HFFc6 (cell line): ENCODE measurements at places on chromosomes 1 and 21.
A peak's percentile ranks its signal among the peaks of the same experiment; 100 is the strongest.

DNA sequence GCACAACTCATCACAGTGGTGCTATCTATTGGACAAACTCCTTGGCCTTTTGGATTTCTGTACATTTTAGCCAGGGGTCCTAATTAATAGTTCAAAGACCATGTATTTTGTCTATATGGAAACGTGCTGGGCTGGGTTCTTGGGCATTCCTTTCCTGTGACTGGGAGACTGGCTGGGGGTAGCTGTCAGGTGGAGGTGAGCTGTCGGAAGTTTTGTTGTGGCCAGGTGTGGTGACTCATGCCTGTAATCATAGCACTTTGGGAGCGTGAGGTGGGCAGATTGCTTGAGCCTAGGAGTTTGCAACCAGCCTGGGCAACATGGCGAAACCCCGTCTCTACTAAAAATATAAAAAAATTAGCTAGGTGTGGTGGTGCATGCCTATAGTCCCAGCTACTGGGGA is 392.4 kb downstream of the RPS6KC1 start:
- DNase-seq, result no peak

DNA sequence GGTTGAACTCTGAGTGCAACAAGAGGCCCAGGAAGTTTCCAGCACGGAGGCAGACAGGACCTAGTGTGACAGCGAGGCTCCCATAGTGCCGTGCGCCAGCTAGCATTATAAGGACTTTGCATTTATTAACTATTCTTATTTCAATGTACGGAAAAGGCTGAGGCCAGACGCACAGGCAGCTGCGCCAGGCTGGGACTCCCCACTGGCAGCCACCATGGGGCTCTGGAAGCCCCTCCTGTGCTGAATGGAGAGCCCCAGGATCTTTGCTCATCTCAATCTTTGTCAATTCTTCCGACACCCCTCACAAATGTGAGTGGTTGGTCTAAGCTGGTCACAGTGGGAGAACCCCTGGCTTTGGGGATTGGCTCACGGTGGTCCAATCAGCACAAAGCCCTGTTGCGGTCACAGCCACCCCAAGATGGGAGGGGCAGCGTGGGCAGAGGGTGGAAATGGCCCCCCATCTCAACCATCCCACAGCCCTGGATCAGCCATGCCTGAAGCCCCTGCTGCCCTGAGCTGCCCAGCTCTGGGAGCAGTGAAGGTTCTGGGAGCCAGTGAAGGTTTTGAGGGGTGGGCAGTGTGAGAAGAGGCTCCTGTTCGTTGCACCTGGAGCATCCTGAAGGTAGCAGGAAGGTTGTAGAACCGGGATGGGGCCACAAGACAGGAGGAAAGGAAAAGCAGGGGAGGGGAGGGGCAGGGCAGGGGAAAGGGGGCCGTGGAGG is 59.5 kb upstream of the ADARB1 start:
- DNase-seq, result no peak

DNA sequence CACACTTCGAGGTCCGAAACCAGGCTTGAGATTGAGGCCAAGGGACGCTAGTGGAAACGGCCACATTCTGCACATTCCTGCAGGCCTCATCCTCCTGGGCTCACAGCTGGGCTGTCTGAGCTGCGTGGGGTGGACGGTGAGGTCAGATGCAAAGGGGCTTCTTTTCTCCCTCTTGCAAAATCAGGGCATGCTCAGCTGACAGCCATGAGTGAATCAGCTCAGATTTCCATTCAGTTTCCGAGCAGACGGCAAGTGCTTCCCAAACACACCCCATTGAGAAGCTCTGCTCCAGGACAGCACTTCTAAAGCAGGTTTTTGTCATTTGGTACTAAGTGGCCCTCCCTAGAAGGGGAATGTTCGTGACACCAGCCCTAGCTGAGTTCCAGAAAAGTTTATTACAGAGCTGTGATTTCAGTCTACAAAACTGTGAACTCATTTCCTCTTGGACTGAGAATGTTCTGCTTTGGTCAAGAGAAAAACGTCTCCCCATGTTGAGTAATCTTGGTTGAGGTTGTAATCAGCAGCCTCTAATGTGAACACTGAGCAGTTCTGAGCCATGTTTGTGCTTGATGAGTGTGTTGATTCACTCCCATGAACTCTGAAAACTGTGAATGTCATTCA is 10.0 kb downstream of the PDPN start:
- DNase-seq, result no peak

DNA sequence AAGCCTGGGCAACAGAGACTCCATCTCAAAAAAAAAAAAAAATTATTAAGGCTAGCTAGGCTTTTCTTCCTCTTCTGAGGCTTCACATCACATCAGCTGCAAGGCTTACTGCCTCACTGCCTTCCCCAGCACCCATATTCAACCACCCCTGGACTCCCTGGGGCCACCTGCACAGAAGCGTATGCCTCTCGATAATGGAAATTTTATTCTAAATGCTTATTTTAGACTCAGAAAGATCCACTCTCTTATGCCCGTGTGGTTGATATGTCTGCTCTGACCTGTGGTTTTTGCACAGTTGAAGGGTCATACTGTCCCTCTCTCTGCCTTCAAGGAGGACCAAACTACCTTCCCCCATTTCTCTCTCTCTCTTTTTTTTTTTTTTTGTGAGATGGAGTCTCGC is 1.5 kb upstream of the FCRLA start:
- DNase-seq, result no peak

GRCh38 chr1:33930346-33931110 is 66.6 kb downstream of the HMGB4 start:
- DNase-seq, result no peak

DNA sequence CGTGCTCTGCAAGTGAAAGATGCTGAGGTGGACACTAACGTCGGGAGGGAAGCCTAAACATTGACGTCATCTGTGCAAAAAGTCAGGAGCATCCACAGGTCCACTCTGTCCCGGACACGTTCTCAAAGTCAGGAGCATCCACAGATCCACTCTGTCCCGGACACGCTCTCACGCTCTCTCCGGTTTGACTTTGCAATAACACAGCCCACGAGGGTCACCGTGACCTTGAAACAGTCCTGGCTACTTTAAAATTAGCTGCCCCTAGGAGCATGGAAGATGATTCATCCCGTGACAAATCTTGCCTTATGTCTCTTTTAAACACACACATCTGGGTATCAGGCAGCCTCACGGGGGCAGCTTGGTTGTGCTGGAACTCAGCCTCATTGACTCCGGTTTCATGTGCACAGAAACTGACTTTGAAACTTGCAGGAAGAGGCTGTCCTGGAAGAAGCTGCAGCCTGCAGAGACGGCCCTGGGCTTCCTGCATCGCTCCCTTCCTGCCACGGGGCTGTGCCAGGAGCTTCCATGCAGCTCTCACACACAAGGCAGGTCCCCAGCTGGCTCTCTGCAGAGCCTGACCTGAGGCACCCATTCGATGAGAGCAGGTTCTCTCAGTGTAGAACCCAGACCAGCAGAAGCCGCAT is 18.1 kb upstream of the COL18A1 start:
- DNase-seq, result peak; percentile 94

- DNase-seq, result peak; percentile 55
Observed at GRCh38 chr21:26941421-26941820, 25.5 kb downstream of the ADAMTS5 start.

DNA sequence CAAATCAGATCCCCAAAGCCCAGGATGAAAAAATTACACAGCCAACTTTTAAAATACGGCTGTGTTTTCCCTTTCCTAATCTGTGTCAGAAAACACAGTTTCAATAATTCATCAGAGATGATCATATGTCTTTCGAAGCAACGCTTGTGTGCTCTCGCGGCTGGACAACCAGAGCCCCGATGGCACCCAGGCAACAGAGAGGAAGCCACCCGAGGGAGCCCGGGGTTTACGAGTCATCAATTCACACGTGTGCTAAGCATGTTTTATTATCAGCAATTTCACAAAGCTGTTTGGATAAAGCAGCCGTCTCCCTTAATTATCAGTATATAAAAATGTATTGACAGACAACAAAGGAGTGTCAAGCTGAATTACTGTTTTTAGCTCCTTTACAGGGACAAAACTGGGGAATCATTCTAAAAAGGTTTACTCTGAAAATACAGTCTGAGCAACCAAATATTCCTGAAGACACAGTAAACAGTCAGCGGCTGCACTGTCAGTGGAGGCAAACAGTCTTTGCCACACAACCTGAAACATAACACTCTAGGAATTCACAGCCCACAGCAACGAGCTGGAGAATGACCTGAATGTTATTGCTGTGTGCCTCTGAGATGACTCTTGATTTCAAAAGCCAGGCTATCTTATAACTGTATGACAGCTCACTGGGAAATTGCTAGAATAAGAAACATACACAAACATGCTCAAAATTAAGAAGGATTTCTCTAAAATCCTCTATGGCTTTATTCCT is 201.0 kb downstream of the SIPA1L2 start:
- no peak for DNase-seq

- DNase-seq, result no peak
Observed at GRCh38 chr1:30316056-30316455, 407.3 kb downstream of the MATN1 start.

- no peak for DNase-seq
Observed at GRCh38 chr1:40350391-40350790, 23.1 kb upstream of the SMAP2 start.

GRCh38 chr1:193909406-193910082 is 723.1 kb upstream of the B3GALT2 start:
- DNase-seq, result no peak

- no peak for DNase-seq
Observed at GRCh38 chr1:74681851-74682250, 8.3 kb upstream of the ERICH3 start.

GRCh38 chr1:162070825-162071224 is 1.3 kb downstream of the NOS1AP start:
- no peak for DNase-seq

DNA sequence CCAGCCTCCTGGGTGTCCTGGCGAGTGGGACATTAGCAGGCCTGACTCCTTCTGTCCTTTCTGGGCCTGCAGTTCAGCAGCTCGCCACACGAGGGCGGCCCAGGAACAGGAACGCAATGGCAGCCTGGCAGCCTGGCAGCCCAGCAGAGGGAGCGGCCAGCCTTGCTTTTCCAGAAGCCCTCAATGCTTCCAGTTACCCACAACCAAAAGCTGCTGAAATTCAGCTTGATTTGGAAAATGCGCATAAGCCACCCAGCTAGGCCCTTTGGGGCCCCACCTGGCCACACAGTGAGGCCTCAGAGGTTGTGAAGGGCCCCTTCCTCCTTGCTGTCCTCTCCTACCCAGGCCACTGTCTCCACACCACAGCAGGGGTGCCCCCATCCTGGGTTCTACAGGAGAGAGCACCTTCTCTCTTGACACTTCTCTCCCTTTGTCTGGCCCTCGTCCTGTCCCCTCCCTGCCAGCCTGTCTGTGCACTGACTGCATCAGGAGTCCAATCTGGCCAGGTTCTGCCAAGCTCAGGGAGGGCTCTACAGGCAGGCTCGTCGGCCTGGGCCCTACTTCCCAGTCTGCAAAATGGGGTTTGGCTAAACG is 103.4 kb upstream of the VAMP3 start:
- DNase-seq, result peak; percentile 85

GRCh38 chr1:234271243-234271606 is 102.0 kb upstream of the COA6 start:
- DNase-seq, result no peak

- DNase-seq, result no peak
Observed at GRCh38 chr1:47699492-47700235, 261.8 kb downstream of the FOXD2 start.

DNA sequence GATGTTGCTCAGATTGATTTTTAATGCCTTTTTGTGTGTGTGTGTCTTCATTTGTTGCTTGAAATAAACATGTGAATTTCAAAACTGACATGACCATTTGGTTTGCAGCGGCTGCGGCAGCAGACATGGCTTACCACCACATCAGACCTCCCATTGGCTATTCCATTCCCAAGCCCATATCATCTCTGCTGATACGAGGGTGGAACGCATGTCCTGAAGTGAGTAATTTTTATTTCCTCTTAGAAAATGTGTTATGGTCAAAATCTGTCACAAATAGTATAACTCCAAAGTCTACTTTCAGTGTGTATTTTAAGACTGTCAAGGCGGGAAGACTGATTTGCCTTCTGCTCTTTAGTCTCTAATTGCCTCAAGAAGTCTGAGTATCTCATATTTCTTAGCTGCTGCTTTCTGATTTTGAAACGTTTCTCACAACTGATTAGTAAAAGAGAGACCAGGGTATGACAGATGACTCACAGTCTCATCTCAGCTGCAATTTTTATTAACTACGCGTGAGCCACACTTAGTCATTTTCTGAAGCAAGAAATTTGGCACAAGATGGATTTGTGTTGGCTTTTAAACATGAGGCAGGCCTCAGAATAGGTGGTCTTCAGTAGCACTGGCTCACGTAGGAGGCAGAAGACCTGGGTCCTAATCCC is 49.0 kb downstream of the LRRC53 start:
- no peak for DNase-seq

DNA sequence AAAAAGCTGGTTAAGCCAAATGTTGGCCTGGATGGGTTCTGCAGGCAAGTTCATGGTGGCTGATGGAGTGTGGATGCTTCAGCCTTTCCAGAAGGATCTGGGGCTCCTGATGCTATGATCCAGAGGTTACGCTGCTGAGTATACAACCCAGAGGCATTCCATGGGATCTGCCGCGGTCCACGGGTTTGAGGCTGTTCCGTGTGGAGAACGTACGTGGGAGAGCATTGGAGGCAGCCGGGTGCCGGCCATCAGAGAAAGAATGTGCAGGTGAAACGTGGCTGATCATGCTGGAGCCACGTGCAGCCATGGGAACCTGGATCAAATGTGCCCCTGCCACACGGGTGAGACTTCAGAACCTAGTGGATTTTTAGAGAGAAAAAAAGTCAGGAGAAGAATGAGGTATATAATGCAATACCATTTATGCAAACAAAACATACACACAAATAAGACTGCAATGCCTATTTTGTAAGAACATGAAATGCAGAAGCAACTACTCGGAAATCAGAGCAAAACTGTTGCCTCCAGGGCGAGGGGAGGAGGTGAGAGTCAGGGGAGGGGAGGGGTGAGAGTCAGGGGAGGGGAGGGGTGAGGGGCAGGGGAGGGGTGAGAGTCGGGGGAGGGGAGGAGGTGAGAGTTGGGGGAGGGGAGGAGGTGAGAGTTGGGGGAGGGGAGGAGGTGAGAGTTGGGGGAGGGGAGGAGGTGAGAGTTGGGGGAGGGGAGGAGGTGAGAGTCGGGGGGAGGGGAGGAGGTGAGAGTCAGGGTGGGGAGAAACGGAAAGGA is 116.5 kb upstream of the C1orf174 start:
- no peak for DNase-seq

GRCh38 chr1:55232448-55233144 is 17.4 kb upstream of the USP24 start:
- no peak for DNase-seq
